Posterior vena cava (tissue), 2 donors: ENCODE measurements at places on chromosomes 12 and 14.

- DNase-seq = no peak
Measured at GRCh38 chr14:94505641-94506040, 3.6 kb downstream of the SERPINA12 start.

GRCh38 chr12:66539431-66539830, 139.4 kb downstream of the GRIP1 start:
- DNase-seq = no peak

GRCh38 chr12:67772267-67773169, 124.0 kb downstream of the DYRK2 start:
- no peak for DNase-seq

- no peak for DNase-seq
Measured at GRCh38 chr12:22254478-22254877, 80.0 kb downstream of the ST8SIA1 start.

DNA sequence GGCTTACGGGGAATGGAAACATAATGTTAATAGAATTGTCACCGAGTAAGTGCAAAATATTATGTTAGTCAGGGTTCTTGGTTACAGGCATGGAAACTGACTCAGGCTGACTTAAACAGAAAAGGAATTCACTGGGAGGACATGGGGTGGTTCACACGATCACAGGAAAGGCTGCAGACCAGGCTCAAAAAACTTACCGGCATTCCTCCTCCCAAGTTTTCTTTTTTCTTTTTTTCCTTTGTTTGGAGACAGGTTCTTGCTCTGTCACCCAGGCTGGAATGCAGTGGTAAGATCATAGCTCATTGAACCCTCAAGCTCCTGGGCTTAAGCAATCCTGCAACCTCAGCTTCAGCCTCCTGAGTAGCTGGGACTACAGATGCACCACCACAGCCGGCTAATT, 11.9 kb upstream of the UBE2N start:
- no peak for DNase-seq

DNA sequence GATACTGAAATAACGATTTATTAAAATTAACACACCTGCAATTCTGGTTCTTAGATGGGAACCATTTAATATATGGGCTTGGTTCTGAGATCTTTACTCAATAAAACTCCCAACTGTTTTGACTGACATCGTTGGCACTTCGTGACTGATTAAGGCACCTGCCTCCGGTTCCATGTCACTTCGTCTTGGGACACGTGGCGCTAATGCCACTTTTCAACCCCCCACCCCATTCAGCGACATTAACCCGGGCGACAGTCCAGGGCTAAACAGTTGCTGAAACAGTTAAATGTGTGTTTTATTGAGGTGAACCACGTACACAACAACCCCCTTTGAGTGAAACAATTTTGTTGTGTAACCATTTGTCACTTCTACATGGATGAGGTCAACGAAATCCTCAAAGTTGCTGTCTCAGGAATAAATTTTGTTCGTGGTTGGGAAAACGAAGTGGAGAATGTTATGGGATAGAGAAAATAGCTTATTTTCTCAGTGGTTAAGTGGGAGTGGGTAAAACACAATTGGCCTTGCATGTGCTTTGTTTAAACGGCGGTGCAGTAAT, 9.9 kb upstream of the SLC38A2 start:
- no peak for DNase-seq

GRCh38 chr12:75478116-75478794, 2.3 kb upstream of the GLIPR1 start:
- DNase-seq = no peak

DNA sequence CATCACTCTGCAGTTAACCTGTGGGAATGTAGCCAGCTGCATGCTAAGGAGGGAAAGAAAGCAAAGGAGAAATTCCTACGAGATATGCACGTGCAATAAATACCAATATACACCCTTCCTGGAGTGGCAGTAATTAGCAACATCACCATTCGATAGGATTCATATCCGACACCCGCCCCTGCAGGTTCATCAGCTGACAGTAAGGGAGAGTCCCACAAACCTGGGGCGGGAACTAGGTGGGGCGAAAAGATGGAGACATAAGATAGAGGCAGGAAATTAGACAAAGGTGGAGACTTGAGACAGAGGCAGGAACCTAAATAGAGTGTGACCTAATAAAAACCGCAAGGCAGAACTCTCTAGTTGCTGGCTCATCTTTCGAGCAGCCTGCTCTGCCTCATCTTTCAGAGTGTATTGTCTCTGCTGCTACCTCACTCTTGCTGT, 51.6 kb downstream of the PLEKHG3 start:
- no peak for DNase-seq
